Stimulated activated CD8-positive, alpha-beta memory T cell treated with anti-CD3 and anti-CD28 coated beads, Interleukin-15, amount 100 ng/mL, for 4 hours (primary cell): ENCODE measurements at places on chromosomes 11 and 22.

GRCh38 chr11:122951211-122951610 is 30.4 kb downstream of the BSX start:
- no peak for DNase-seq

- DNase-seq: no peak
Observed at GRCh38 chr11:60485987-60486386, 6.6 kb upstream of the MS4A12 start.

DNA sequence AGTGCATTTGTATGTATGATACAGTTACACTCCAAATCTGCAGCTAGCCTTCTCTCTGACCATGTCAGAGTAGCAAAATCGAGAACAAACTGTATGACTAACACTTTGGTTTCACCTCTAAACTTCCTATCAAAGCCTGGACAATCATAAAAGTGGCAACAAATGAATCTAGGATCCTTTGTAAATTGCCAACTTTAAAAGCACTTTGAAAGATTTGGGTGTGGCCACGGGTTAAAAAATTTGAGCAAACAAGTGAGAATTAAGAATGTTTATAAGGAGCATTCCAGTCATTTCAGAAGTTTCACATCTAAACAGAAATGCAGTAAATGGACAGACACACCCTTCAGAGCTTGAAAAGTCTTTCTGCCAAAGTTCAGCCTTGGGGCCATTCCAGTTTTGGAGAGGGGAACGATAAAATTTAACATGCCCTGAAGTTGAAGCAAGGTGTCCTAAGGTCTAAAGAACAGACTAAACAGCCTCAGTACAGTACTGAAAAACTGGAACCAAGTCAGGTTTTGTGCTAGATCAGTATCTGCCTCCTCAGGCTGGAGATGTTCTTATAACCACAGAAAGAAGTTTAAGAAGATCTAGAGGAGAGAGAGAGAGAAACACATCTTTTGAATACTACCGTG is 181.9 kb upstream of the BDNF start:
- no peak for DNase-seq

- no peak for DNase-seq
Observed at GRCh38 chr11:46160100-46160499, 38.8 kb upstream of the PHF21A start.

DNA sequence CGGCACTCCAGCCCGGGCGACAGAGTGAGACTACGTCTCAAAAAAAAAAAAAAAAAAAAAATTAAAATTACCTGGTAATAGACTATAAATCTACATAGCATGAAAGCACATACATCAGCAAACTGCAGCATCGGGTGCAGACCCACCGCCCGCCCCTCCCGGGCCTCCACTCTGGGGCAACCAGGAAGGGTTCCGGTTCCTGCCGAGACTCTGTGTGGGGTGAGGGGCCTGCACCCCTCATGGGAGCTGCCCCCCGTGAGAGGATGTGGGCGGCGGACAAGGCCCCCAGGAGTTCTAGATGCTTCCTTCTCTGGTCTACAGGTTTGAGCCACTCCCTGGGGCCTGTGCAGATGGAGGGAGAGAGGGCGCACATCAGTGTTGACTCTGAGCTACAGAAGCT is 9.1 kb downstream of the DRD4 start:
- DNase-seq: no peak
